ENCODE measurements at places on chromosomes 3 and 15. TPM values are rescaled to one million over a fixed set of nuclear protein-coding genes. Genes with fewer than 3 reads are reported as not detected.

PLA2G4E gene
- total RNA-seq = not detected

SAMD7 gene
- total RNA-seq = not detected

AMOTL2 gene
- total RNA-seq = 85.1 TPM

MASP1 gene
- 0.46 TPM for total RNA-seq

MAGEL2 gene
- total RNA-seq = under 0.01 TPM

PRICKLE2 gene
- 5.3 TPM for total RNA-seq

MESD gene
- 24.2 TPM for total RNA-seq

BTLA gene
- total RNA-seq = not detected

MPI gene
- 57.3 TPM for total RNA-seq

MYH15 gene
- total RNA-seq = 0.26 TPM

WWTR1 gene
- 117 TPM for total RNA-seq

DNA sequence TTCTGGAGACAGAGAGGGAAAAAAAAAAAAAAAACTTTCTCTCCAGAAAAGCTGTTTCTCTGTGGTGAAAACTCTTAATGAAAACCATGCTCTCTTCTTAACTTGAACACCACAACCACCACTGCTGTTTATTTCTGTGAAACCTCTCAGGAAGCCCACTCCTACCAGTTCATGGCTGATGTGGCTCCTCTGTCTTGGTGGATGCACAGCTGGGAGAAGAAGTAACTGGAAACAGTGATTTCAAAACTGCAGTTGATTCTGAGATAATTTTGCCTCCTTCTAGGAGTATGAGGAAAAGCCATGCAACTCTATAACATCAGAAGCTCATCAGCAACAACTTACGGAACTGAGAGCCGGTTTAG, 40.2 kb upstream of the PYGO1 start:
- no peak for DNase-seq

DNA sequence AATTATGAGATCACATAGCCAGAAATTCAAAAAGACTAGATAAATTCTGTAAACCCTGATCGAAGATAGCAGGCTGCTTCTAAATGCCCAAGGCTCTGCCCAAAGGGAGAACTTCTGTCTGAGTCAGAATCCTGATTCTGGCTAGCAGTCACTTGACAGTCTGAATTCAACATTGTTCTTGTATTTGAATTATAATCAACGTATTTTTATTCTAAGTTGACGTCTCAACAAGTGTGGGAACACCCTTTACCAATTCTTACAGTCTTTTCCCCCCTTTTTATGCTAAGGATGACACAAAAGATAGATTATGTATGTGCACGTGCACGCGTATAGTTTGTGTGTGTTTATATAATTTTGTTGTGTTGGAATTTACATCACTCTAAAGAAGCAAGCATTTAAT, 552.8 kb downstream of the NAALADL2 start:
- no peak for DNase-seq

GRCh38 chr15:94287794-94288246, 56.5 kb downstream of the MCTP2 start:
- no peak for DNase-seq

- DNase-seq = no peak
Observed at GRCh38 chr15:57477736-57478522, 101.6 kb downstream of the CGNL1 start.

DNA sequence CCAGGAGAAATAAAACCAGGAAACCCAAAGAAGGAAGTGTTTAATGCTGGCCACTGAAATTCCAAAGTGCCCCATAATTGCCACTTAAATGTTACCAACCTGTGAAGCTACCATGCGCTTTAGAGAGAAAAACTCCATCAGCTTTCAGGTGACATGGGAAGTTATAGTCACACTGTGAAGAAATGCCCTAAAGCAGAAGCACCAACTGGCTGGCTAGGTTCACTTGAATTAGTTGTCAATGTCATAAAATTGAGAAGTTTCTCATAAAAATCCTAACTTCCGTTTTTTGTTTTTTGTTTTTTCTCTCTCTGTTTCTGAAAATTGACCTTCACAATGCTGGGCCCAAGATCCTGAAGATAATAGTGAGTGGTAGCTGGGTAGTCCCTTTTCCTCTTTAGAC, 167.9 kb upstream of the CTNNB1 start:
- DNase-seq = no peak

- no peak for DNase-seq
Observed at GRCh38 chr3:39191773-39192172, 622 bp downstream of the XIRP1 start.

- DNase-seq = no peak
Observed at GRCh38 chr3:78728406-78729145, 1039.2 kb downstream of the ROBO1 start.

- no peak for DNase-seq
Observed at GRCh38 chr15:99125061-99125891, 20.4 kb downstream of the SYNM start.

GRCh38 chr15:67828969-67829646, 3.8 kb downstream of the SKOR1 start:
- no peak for DNase-seq

DNA sequence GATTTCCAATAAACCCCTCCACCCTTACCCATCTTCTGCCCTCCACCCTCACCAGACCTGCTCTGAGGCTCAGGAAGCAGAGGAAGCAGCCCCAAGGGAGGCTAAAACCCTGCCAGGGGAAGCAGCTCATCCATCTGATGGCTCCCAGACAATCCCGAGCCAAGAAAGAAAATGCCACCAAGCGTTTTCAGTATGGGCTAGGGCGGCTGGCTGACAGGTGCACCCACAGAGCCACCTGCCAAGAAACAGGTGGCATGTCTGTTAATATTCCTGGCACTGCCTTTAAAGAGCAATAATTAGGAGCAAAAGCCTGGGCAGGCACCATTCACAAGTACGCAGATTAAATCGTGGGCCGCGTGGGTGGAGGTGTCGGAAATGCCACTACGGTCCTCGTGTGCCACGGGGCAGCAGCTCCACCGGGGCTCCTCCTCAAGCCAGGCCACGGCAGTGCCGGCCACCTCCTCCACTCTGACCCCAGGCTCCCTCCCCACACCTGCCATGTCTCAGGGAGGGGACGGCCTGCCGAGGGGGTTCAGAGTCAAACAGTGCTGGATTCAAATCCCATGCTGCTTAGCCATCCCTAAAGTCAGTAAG, 23.9 kb upstream of the GRIP2 start:
- DNase-seq = no peak

DNA sequence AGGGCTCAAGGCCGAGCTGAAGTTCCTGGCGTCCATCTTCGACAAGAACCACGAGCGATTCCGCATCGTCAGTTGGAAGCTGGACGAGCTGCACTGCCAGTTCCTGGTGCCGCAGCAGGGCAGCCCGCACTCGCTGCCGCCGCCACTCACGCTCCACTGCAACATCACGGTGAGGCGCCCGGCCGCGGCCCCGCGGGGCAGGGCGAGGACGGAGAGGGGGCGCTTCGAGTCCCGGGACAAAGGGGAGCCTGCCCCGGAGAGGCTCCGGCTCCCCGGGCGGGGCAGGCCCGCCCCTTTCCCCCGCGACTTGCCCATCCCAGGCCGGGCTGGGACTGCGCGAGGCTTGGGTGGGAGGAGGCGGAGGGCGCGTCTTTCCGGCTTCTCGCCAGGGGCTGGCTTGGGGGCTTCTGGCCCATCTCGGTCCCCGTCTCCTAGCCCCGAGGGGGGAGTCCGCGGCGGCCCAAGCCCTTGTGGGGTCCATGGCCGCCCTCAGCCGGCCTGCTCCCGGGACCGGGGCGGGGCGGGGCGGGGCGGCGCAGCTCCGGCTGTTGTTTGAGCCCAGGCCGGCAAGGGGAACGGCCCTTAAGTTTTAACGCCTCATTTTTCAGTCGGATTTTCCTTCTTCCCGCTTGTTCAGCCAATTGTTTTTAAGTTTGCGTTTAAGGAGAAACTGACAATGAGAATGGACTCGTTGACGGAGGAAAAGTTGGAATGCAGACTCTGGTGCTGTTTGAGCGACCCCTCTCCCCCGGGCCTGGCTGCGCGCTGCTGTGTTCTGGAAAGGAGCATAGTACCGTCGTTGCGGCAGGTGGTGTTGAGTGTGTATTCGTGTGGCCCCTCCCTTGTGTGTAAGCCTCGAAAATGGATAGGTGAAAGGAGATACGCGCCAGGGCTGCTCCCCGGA, 683 bp downstream of the UBE2Q2 start:
- no peak for DNase-seq

DNA sequence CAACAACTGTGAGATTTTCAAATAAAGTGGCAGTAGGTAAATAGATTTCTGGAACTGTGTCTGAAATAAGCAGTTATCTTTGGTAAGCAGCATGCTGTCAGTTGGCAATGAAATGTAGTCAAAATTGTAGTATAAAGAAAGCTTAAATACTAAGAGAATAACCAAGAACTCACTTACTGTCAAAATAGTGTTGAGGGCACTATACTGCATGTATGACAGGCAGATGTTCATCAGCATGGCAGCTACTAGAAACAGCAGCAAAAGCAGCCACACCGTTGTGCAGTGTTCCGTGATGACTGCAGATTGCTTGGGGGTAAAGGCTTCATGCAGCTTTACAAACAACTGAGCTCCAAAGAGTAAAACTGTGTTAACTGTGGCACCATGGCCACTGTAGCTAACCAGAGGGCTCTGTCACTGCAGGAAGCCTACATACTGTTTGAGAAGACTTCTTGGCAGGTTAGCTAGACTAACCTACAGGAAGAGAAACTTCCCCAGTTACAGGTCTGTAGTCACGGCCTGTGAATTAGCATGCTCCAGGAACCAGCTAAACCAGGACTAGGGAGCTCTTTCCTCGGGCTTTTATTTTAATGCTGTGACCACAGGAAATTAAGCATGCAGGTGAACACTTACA, 459.7 kb downstream of the TBL1XR1 start:
- no peak for DNase-seq

- DNase-seq = no peak
Observed at GRCh38 chr3:79085171-79085570, 682.6 kb downstream of the ROBO1 start.

- DNase-seq = no peak
Observed at GRCh38 chr15:75109021-75109735, 85.8 kb downstream of the PPCDC start.

GRCh38 chr3:150635526-150635925, 32.4 kb downstream of the SELENOT start:
- no peak for DNase-seq

- DNase-seq = no peak
Observed at GRCh38 chr3:183349421-183350157, 78.8 kb downstream of the MCF2L2 start.

DNA sequence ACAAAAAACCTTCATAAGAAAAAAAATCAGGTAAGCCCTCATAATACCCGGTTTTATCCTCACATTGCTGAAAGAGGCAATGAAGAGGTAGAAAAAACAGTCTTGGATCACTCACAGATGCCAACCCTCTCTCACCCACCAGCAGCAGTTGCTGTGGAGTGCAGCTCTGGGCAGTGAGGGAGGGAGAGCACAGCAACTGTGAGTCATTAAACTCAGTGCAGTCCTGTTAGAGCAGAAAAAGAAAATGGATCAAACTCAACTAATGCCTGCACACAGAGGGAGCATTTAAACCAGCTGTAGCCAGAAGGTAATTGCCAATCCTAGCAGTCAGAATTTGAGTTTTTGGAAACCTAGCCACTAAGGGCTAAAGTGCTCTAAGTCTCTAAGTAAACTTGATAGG, 1050.6 kb upstream of the ALCAM start:
- DNase-seq = no peak

- no peak for DNase-seq
Observed at GRCh38 chr15:69275933-69276560, 22.7 kb upstream of the PAQR5 start.

- no peak for DNase-seq
Observed at GRCh38 chr3:153595186-153595815, 433.3 kb downstream of the RAP2B start.

GRCh38 chr3:9736831-9737230, 5.3 kb downstream of the BRPF1 start:
- DNase-seq = no peak

DNA sequence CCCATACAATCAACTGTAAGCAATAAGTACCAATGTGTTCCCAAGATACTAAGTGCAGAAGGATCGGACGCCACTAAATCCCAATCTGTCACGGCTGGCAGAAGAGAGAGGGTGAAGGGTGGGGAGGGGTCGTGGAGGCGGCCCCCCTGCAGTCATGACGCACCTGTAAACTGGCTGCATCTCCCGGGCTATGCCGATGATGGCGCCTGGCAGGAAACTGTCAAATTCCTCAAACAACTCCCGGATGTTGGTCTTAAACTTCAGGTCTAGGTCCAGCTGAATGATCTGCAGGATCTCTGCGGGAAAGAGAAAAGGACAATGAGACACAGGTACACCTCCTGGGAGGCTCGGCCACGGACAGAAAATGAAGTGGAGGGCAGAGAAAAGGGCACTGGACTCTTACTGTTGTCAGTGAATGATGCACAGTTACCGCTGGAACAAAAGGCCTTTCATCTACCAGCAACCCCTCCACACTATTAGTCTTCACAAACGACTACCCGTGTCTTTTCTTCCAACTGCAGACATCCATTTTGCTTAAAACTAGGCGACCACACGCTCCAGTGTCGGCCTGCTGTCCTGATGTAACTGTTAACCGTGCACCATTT, 114.6 kb downstream of the XXYLT1 start:
- no peak for DNase-seq

- DNase-seq = no peak
Observed at GRCh38 chr15:51971032-51971374, 575 bp downstream of the LEO1 start.

DNA sequence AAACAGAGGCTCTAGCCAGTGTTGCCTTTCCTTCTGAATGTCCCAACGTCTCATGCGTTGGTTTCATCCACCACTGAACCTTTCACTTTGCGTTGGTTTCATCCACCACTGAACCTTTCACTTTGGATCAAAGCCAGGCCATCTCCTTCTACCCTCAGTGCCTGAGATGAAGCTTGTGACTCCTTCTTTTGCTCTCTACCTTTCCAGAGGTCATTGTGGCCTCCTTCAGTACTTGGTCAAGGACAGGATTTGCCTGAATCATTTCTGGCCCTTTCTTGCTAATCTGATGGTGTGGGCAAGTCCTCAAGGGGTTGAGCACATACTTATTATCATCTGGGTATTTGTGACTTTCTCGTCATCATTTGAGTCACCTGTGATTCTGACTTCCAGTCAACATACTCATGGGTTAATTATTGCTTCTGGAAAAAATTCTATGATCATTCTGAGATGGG, 50.0 kb downstream of the SELENOT start:
- no peak for DNase-seq

DNA sequence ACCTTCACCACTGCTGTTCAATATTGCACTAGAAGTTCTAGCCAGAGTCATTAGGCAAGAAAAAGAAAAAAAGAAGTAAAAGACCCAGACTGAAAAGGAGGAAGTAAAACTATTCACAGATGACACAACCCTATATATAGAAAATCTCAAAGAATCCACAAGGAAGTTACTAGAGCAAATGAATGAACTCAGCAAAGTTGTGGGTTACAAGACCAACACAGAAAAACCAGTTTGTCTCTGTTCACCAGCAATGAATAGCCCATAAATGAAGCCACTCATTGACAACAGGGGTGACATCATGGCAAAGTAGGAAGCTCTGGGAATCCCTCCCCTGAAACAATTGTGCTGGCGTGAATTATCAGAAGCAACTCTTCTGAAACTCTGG, 4.6 kb downstream of the CFAP100 start:
- DNase-seq = no peak

- DNase-seq = no peak
Observed at GRCh38 chr3:150235799-150236198, 172.3 kb upstream of the TSC22D2 start.

DNA sequence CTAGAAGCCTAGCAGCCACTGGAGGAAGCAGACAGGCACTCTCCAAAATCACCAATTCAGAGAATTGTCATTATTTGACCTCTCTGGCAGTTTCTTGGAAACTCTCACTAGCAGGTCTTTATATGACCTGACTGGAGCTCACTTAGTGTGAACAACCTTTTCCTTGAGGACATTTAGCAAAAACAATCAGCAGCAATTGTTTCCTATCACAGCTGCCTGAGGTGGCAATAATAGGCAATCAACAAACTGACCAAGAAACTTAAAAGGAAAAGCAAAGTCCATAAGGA, 162.4 kb upstream of the STT3B start:
- DNase-seq = no peak

Measured in pulmonary artery endothelial cell (primary cell).